ENCODE measurements at places on chromosomes 4 and X.

- no peak for DNase-seq
These were observed 51.4 kb upstream of the ZFP42 start for GRCh38 chr4:187944179-187944578.

- DNase-seq, result peak; percentile 75
These were observed 981.3 kb downstream of the C4orf33 start for GRCh38 chr4:130077275-130077674.

DNA sequence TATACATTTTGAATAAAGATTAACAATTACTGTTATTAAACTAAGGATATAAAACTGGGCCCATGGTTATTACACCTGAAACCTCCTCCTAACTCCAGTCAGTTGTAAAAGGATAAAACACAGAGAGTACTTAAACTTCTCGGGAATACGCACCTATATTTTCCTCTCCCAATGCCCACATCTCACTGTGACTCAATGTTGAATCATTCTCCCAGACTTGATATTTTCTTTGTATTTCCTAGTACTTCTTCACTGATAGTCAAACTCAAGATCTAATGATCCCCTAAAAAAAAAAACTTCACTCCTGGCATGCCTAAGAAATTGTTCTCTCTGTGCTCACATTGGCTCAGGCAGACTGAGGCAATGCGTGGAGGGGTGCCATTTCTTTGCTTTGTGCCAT lies 212.5 kb upstream of the DKK2 start:
- no peak for DNase-seq

GRCh38 chr4:23717528-23718248 lies 172.2 kb downstream of the PPARGC1A start:
- no peak for DNase-seq

DNA sequence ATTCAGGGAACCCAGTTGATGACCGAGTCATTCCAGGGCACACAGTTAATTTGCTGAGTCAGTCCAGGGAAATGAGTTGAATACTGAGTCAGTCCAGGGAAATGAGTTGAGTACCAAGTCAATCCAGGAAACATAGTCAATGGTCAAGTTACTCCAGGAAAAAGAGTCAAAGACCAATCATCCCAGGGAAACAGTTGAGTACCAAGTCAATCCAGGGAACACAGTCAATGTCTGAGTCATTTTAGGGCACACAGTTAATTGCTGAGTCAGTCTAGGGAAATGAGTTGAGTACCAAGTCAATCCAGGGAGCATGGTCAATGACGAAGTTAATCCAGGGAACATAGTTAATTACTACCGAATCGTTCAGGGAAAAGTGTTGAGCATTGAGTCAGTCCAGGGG lies 754.4 kb downstream of the NLGN4X start:
- no peak for DNase-seq
